ENCODE measurements at places on chromosomes 1 and 21.

GRCh38 chr1:2240270-2241156 is 12.4 kb downstream of the SKI start:
- DNase-seq: no peak

GRCh38 chr1:239563681-239564080 is 177.3 kb downstream of the CHRM3 start:
- no peak for DNase-seq

DNA sequence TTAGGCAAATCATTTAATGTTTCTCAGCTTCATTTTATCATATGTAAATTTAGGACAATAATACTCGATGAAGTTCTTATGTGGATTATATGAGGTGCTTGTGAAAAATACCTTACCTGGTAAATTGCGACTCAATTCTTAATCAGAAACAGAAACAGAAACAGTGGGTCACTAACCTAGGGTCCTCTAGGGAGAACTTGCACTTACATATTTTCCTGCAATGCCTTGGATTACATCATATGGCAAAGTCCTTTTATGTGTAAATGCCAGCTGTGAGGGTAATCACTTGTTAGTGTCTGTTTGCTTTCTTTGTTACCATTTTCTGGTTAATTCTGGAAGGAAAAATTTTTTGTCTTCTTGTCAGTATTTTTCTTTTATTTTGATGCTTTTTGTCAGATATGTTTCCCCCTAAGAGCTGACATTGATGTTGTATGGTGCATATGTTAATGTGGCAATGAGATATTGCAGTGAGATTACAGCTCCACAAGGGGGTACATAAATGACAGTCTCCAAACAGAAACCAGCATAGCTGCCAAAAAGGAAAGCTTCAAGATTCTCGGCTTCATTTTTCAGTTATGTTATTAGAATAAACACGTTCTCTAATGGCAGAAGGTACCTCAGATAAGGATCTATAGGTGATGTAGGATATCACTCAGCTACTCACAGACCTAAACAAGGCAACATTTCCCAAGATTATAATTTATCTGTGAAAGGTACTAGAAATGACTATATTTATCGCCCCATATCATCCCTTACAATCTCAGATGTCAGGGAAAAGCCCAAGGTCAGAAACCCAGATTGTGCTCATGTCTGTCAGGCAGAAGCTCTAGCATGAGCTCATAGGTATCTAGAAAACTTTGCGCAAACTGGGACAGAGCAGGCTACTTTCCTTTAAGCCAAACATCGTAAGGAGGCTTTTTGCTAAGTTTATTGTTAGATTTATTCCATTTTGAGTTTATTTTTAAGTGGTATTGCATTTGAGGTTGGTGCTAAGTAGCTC is 119.9 kb downstream of the FASLG start:
- no peak for DNase-seq

GRCh38 chr1:62685431-62685859 is 2.7 kb downstream of the DOCK7 start:
- DNase-seq: no peak

GRCh38 chr1:200907611-200908097 is 13.0 kb downstream of the INAVA start:
- no peak for DNase-seq

DNA sequence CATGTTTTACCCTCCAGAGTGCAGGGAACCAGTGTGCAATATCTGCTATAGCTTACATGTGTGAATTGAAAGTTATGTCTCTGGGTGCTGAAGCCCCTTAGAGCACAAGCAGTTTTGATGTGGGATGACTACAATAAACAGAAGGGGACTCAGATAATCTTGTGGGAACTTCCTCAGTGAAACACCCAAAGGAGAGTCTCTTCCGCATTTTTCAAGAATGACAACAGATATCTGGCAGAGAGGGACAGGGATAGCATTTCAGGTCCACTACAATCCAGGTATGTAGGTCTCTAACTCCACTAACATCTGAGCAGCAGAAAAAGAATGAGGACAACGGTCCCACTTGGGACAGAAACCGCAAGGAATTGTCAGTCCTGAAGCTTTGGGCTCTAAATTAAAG is 67.6 kb upstream of the PDE4B start:
- DNase-seq: no peak

GRCh38 chr1:182395906-182396305 is 4.3 kb upstream of the GLUL start:
- DNase-seq: no peak

DNA sequence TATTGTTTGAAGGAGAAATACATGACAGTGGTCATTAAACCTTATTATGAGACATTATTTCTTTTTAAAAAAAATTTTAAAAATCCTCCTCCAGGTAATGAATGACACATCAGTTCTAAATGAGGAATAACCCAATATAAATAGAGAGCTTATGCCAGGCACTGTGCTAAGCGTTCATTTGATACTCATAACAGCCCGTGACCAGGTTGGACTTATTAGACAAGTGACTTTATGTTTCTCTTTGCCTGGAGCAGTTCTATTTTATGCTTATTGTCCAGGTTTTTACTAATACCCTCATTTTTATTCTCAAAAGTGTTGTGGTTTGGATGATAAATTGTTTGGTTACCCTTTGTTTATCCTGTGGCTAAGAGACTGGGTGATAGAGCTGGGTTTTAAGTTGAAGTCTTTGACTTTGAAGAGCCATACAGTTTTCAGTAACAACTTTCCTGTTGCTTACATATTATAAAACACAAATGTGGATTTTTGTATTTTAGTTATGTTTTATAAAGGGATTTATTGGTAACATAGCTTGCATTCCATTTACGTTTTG is 84.2 kb downstream of the RABGAP1L start:
- DNase-seq: no peak

Measured in stimulated activated CD8-positive, alpha-beta memory T cell treated with anti-CD3 and anti-CD28 coated beads, Interleukin-12 subunit alpha, Interleukin-12 subunit beta, amount 100 ng/mL, for 1 hour (primary cell).